Posterior cingulate gyrus (tissue), 11 donors: ENCODE measurements at places on chromosomes 5 and 9.

- DNase-seq, result peak; percentile 80
Observed at GRCh38 chr9:83304686-83305085, 233.5 kb downstream of the FRMD3 start.

- DNase-seq, result no peak
Observed at GRCh38 chr5:77449981-77450380, 42.1 kb downstream of the WDR41 start.

DNA sequence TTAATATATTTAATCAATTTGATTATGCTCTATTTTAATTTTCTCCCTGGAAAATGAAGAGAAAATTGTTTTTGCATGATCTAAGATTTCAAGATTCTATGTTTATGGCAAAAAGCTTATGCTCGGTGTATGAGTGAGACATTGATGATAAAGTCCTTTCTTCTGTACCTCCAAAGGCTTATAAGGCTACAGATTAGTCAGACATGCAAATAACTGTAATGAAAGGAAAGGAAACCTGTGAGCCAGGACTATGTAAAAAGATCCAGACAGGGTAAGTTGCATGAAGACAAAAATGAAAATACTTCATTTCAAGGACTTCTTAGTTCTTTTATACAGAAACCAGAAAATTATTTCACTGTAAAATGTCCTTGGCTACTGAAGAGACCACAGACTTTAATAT, 52.2 kb upstream of the EDIL3 start:
- no peak for DNase-seq

DNA sequence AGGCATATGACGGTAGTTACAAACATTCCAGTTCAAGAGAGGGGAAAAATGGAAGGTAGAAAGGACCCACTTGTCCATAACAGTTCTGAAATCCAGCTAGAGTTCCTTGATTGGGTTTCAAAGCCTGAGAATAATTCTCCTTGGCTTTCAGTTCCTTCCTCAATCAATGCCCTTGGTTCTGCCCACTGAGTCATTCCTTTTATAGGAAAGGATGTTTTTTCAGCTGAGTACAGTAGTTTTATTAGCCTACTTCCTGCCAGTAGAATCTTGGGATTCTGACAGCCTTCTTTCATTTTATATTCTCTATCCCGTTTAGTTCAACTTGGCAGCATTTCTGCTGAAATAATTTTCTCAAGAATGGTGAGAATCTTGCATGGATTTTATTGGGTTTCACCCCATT, 386.9 kb upstream of the SMC2 start:
- no peak for DNase-seq

GRCh38 chr9:2657427-2657826, 35.8 kb downstream of the VLDLR start:
- no peak for DNase-seq

GRCh38 chr9:69122082-69122548, 52.0 kb upstream of the TJP2 start:
- peak; percentile 67 for DNase-seq

GRCh38 chr9:72675586-72675985, 154.2 kb downstream of the TMC1 start:
- no peak for DNase-seq

DNA sequence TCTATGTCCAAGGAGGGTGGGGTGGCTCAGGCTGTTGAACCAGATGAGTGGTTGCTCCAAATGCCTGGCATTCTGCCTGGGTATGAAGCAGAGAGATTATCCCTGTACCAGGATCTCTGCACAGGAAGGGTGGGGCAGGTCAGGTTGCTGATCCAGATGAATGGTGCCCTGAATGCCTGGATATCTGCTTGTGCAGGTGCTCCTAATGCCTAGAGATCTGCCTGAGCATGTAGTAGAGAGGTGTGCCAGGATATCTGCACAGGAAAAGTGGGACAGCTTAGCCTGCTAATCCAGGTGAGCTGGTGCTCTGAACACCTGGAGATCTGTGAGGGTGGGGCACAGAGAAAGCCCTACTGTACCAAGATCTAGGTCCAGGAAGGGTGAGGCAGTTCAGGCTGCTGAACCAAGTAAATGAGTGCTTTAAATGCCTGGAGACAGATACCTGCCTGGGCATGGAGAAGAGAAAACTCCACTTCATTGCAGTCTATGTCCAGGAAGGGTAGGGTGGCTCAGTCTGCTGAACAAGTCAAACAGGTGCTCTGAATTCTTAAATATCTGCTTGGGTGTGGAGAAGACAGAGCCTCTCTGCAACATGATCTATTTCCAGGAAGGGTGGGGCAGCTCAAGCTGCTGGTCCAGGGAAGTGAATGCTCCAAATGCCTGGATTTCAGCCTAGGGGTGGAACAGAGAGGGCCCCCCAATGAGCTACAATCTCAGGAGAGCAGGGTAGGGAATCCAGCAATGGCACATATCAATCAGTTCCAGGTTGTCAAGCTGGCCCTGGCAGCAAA, 189.4 kb upstream of the DMRTA1 start:
- no peak for DNase-seq

DNA sequence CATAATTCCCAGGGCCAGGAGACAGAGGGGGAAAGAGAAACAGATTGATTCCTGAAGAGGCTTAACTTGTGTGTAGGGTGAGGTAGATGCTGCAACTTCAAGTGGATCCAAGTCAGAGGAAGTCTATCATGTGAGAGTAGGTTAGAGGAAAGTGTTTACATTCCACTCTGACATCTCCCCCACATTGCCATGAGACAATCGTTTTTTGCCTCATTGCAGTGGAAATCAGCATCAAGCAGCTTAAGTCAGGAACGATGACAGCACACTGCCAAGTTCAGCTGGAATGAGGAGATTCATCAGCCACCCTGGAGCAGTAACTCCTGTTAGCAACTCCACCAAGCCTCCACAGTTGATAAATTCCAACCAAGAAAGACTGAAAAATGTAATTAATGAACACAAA, 689.7 kb upstream of the MEF2C start:
- DNase-seq, result no peak

GRCh38 chr5:83711982-83712601, 8.6 kb downstream of the HAPLN1 start:
- no peak for DNase-seq
